ENCODE measurements at places on chromosomes 4 and X. TPM values are rescaled to one million over a fixed set of nuclear protein-coding genes. Genes with fewer than 3 reads are reported as not detected.

Gene HTN3
- not detected for total RNA-seq

Gene NIPAL1
- total RNA-seq = not detected

Gene SATL1
- 0.41 TPM for total RNA-seq

Gene BANK1
- total RNA-seq = 10.3 TPM

Gene OTOP1
- not detected for total RNA-seq

Gene CXCR3
- 0.27 TPM for total RNA-seq

Gene GLRB
- 3.1 TPM for total RNA-seq

Gene CENPE
- total RNA-seq = 0.28 TPM

Gene OPRPN
- not detected for total RNA-seq

Gene CXorf38
- 20.7 TPM for total RNA-seq

GRCh38 chr4:12902735-12903134 is 581.4 kb downstream of the RAB28 start:
- DNase-seq = no peak

- DNase-seq = no peak
Observed at GRCh38 chrX:38138900-38139299, 81.8 kb downstream of the SRPX start.

DNA sequence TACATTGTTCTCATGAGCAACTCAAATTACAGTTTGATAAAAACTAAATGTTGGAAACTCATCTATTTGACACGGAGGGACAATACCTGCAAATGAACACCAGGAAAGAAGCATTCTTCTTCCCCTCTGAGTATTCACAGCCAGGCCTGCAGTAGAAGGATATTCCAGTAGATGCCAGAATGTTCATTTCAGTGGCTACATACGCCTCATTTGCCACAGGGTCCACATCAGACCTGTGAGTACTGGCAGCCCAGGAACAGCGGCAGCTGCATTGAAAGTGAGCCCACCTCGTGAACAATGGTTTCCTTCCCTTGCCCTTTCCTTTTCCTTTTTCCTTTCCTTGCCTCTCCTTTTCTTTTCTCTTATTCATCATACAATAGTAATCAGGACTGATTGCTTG is 81.1 kb upstream of the NEIL3 start:
- no peak for DNase-seq

DNA sequence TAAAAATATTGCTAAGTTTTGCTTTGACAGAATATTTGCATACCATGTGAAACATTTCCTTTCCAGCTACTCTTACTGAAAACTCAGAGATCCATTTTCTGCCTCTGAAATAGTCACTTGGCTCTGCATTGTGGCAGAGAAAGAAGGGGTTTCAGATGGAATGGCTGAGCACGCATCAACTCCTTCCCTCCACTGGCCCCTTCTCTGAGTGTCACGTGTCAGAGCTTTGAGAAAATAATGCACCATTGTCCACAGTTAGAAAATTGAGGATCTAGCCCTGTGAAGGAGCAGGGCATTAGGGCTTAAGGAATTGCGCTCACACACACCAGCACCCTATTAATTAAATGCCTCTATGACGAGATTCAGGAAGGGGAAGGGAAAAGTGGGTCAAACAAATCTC is 78.8 kb upstream of the FAT4 start:
- no peak for DNase-seq

GRCh38 chr4:81137446-81137845 is 77.6 kb downstream of the PRKG2 start:
- no peak for DNase-seq

GRCh38 chrX:31024866-31025265 is 47.0 kb downstream of the FTHL17 start:
- DNase-seq = no peak

GRCh38 chrX:123256378-123256777 is 72.3 kb downstream of the GRIA3 start:
- DNase-seq = no peak

GRCh38 chrX:5829469-5829868 is 399.2 kb downstream of the NLGN4X start:
- no peak for DNase-seq

GRCh38 chr4:53644607-53645006 is 53.3 kb upstream of the LNX1 start:
- no peak for DNase-seq

DNA sequence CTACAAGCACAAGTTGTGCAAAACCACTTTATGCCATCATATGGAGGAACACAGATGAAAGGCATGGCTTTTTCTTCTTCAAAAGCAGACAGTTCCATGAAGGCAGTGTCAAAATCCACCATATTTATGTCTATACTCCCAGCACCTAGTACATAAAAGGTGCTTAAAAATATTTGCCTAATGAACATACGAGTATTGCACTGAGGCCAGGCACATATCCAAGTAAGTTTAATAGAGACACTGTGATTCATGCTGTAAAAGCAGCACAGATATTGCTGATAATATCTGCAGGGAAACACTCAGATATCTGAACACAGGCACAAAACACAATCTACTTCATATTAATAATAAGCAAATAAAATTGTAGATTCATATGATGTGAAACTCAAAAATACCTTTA is 48.1 kb upstream of the CXCL8 start:
- DNase-seq = no peak

GRCh38 chr4:188707036-188707435 is 567.8 kb downstream of the TRIML1 start:
- peak; percentile 21 for DNase-seq

GRCh38 chr4:153146031-153146430 is 58.2 kb upstream of the TRIM2 start:
- no peak for DNase-seq

DNA sequence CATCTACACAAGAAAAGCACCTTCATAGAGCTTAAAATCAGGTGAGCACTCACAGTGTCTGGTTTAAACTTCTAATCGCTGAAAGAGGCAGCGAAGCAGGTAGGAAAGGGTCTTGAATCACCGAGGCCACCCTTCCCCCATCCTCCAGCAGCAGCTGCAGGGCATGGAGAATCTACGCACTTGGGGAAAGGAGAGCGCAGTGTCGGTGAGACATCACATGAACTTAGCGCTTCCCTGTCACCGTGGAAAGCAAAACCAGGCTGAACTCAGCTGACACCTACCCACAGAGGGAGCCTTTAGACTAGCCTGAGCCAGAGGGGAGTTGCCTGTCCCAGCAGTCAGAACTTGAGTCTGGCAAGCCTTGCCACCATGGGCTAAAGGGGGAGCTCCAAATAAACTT is 197.2 kb upstream of the ZFP42 start:
- no peak for DNase-seq

DNA sequence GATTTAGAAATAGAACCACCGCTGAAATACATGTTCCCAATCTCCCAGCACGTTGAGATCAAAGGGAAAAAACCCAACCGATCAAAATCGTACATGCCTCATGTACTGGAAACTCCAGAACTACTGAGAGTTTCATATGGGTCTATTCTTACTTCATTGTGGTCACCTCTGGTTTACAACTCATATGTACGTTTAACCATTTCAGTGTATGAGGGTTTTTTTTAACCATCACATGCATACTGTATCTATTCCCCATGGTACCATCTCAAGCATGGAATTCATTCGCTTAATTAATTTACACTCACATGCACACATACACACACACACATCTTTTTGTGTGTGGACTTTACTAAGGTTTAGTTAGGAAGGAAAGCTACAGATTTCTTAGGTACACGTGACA is 46.0 kb upstream of the CLNK start:
- no peak for DNase-seq

DNA sequence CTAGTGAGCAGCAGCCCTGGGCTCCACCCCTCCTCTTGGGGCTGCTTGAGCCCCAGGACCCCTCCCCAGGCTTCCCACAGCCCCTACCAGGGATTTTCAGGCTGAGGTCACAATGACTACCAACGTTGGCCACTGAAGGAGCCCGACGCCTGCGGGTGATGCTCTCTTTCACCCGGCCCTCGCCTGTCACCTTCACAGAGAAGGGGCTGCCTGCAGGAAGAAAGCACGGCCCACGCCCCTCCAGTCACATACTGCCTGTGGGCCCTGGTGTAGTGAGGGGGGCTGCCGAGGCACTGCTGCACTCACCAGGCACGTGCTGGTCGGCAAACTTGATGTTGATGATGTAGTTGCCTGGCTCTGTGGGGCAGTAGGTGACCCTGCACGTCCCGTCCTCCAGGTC is 22.0 kb downstream of the FLNA start:
- no peak for DNase-seq

DNA sequence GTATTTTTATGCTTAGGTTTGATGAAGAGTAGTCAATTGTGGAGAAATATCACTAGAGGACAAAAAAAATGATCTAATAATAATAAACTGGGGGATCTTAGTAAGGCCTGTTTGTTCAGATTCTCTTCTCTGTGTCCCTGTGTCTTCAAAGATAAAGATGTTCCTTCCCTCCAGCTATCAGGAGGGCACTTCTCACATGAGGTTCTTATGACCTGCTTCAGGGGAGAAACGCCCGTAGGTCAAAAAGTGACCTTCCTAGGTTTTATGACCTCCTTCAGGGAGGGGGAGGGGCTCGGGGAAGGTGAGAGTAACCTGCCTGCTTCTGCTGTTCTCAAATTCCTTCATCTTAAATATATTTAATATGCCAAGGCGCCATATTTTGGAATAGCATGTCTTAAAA is 89.2 kb upstream of the JADE1 start:
- DNase-seq = no peak

DNA sequence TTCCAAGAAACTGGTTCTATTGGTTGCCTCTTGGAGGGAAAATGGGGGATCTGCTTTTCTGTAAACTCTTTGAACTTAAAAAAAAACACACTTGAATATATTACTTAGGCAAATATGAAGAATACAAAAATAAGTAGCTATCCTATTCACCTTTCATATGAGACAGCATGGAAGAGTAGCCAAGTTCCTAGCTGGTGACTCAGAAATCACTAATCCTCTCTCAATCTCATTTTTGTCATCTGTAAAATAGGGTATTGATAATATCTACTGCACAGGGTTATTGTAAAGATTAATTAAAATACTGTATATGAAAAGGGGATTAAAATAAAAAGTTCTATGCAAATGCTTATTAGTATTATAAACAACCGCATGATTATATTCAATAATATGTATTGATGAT is 12.7 kb downstream of the MGARP start:
- DNase-seq = no peak

Data from adrenal gland (tissue), 19 donors.